ENCODE measurements at places on chromosomes 5 and 9. TPM values are rescaled to one million over a fixed set of nuclear protein-coding genes. Genes with fewer than 3 reads are reported as not detected.

FST gene
- total RNA-seq: 4.4 TPM

CNTLN gene
- total RNA-seq: 25.1 TPM

FCN2 gene
- total RNA-seq: not detected

JADE2 gene
- total RNA-seq: 5.8 TPM

GABRA6 gene
- total RNA-seq: 0.23 TPM

TTLL11 gene
- total RNA-seq: 42.0 TPM

PTGS1 gene
- total RNA-seq: 1.4 TPM

ECSCR gene
- total RNA-seq: 11.3 TPM

EHMT1 gene
- 64.1 TPM for total RNA-seq

GBGT1 gene
- 3.7 TPM for total RNA-seq

GPR150 gene
- 0.23 TPM for total RNA-seq

OSTF1 gene
- 21.0 TPM for total RNA-seq

ZNF883 gene
- total RNA-seq: 29.1 TPM

MGAT1 gene
- 27.2 TPM for total RNA-seq

B4GALT7 gene
- total RNA-seq: 18.9 TPM

IL17B gene
- total RNA-seq: not detected

CAMK4 gene
- 95.0 TPM for total RNA-seq

IFNA13 gene
- total RNA-seq: not detected

IL3 gene
- total RNA-seq: not detected

STING1 gene
- 9.9 TPM for total RNA-seq

DCTN3 gene
- 150 TPM for total RNA-seq

DOCK8 gene
- 4.2 TPM for total RNA-seq

MSX2 gene
- 0.69 TPM for total RNA-seq

KIF12 gene
- 0.92 TPM for total RNA-seq

STK32A gene
- total RNA-seq: 25.4 TPM

SLC25A2 gene
- total RNA-seq: 0.23 TPM

PCDHGA10 gene
- total RNA-seq: 15.2 TPM

PCDH12 gene
- total RNA-seq: 3.2 TPM

ZDHHC11B gene
- total RNA-seq: 7.6 TPM

TSTD2 gene
- total RNA-seq: 32.3 TPM

CARD19 gene
- 18.2 TPM for total RNA-seq

MAST4 gene
- total RNA-seq: 30.2 TPM

IL4 gene
- not detected for total RNA-seq

LOX gene
- 4.6 TPM for total RNA-seq

SYNPO gene
- 6.0 TPM for total RNA-seq

FLT4 gene
- total RNA-seq: 2.5 TPM

GDNF gene
- total RNA-seq: 0.23 TPM
